ENCODE measurements at places on chromosomes 1 and 21.

DNA sequence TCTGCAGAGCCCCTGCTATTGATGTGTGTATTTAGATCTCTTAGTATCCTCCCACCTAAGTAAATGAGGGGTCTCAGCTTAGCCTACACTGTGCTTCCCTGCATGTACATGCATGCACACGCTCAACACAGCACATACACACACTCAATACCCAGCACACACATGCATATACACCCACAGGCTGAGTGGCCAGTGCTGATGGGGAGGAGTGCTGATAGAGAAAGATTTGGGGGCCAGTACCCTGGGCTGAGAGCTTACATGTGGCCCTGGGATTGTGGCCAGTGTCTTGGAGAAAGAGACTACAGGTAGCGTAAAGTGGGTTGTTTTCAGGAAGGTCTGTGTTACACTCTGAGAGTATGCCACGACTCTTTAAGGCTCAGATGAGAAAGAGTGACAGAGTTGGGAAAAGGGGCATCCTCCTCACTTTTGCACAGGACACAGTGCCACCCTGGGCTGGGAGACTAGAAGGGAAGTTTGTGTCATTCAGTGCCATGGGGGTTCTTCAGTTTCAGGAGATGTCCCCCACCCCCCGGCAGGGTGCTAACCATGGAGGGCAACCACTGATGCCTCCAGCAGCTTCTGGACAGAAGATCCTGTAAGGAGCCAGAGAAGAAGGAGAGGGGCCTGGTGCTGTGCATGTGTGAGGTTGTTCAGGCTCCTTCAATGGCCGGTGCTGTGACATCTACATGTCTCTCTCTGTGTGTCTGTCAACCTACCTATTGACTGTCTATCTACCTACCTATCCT lies 166.8 kb downstream of the RHOU start:
- no peak for DNase-seq

GRCh38 chr1:150793221-150793620 lies 14.8 kb downstream of the CTSK start:
- no peak for DNase-seq

DNA sequence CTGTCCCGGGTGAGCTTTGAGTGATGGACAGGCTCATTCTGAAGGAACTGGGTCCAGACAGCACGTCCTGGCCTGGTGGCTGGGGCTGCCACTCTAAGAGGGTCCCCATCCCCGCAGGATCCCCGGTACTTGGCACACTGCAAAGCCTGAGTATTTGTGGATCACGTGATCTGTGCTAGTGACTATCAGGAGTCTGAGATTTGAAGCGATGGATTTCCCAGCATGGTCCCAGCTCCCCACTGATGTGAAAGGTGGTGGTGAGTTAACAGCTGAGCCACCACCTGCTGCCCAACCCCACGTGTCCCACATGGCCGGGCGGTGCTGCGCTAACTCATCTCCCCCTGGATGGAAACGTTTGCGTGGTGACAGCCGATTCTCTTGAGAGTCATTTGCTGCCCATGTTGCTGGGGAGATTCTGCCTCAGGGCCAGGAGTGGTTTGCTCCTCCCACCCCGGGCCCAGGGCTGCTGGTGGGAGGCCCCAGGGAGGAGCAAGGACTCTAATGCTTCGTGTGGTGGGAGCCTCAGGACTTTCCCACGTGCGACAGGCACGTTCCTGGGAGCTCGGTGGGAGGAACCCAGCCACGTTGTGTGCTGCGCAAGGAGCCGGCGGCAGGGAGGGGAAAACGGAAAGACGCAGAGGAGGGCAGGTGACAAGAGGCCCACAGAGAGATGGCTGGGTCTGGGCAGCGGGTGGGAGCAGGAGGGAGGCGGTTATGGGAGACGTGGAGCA lies 15.1 kb downstream of the FAAP20 start:
- DNase-seq = peak; percentile 30

GRCh38 chr1:100606438-100606837 lies 68.5 kb downstream of the GPR88 start:
- DNase-seq = no peak

- DNase-seq = no peak
Measured at GRCh38 chr1:2087766-2088165, 37.6 kb downstream of the PRKCZ start.

GRCh38 chr1:9850442-9851162 lies 26.8 kb upstream of the CLSTN1 start:
- DNase-seq = no peak

DNA sequence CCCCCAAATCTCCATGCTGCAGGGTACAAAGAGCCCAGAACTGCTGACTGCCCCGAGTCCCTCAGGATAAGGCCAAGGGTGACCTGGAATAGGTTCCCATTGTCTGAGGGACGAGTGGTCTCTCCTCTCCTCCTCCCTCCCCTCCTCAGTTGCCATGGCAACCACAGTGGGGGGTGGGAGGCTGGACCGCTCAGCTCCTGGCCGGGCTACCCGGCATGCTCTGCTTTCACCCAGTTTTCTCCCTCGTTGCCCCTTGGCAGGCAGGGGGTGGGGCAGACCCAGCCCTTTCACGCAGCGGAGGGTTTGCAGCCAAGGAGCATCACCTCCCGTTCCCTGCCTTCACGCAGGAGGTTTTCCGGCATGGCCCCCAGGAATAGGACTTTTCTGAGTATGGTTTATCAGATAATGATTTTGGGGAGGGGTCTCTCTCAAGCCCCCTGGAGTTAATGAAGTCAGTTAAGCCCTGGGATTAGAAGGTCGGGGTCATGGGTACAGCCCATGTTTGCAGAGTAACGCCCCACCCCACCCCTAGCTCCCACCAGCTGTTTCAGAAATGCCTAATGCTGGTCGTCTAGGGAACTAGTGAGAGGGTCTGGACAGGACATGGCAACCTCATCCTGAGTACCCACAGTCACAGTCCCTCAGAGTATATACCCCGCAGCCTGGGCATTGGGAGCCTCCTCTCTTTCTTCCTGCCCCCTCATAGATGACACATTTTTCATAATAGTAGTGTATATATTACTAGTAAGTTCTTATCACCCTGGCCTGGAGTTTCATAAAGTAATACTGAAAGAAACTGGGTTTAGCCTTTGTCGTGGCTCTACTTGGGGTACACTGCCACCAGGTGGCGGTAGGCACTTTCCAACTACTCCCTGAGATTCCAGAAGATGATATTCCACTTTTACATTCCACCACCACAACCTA lies 20.7 kb downstream of the C1QB start:
- DNase-seq = peak; percentile 25

GRCh38 chr1:191152776-191153175 lies 675.1 kb upstream of the BRINP3 start:
- DNase-seq = no peak

DNA sequence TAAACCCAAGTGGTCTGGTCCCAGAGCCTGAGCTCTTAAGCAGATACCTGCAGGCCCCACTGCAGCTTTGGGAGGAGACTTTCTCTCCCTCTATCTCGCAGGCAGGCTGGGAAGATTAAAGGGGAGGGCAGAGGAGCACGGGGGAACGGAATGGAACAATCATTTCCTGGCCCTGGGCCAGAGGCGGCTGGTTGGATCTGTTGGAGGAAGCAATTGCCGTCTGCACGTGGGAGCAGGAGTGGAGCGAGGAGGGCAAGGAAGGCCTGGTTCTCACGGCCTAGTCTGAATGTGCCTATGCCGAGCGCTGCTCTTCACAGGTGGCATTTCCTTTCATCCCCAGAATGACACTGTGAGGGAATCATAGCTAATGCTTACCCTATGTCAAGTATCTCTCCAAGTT lies 23.7 kb downstream of the NKAIN1 start:
- peak; percentile 87 for DNase-seq

DNA sequence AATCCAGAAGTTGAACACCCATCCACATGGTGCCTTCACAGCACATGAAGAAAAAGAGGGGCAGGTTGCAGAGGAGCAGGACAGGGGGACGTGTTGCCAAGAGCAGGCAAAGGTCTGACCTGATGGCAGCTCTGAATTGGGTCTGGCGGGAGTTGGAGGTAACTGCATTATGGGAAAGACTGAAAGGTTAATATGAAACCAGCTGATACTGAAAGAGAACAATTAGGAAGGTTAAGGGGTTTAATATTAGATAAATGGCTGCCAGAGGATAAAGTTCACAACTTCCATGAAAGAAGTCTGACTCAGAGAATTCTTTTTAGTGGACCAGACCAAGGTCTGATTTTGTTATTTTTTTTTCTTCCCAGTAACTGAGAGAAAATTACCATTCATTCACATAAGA lies 76.1 kb downstream of the CD58 start:
- no peak for DNase-seq

DNA sequence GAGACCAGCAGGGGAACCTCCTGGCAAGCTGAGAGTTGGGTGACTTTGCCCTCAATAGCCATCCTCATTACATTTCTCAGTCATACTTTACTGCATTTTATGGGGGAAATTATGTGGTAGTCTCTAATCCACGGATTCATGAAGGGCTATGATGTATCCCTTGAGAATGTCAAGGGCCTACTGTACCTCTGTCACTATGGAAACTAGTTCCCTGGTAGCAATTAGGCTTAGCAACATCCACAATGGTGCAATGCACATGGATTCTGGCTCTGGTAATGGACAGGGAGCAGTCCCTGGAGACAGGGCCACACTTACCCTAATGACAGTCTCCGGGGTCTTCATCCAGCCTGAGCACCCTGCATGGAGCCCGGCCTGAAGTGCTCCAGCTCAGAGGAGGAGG lies 26.5 kb downstream of the LRRN2 start:
- DNase-seq = no peak

DNA sequence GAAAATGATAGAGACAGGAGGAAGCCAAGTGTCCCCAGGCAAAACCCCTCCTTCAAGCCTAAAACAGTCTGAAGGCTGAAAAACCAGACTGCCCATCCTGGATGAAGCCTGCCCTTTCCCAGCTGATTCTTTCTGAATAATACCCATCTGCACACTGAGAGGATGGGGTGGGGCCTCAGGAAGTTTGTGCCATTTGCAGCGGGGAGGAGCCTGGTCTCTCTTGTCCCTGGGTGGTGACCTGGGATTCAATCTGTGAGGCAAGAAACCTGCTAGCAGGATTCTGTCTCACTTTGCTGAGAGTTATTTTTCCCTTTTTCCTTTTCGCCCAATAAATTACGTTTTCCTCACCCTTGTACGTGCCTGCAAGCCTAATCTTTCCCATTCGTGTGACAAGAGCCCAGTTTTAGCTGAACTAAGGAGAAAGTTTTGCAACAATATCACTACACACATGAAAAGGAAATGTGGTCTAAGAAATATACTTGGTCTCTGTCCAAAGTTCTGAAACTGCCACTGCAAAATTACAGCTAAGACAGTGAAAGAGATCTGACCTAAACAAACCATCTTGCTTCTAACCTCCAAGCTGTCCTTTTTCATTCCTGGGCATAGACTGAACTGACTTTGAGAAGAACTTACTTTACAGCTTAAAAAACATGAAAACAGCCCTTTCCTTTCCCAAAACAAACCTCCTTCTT lies 105.0 kb downstream of the COP1 start:
- DNase-seq = no peak
